ENCODE measurements at places on chromosomes 13 and 19.

DNA sequence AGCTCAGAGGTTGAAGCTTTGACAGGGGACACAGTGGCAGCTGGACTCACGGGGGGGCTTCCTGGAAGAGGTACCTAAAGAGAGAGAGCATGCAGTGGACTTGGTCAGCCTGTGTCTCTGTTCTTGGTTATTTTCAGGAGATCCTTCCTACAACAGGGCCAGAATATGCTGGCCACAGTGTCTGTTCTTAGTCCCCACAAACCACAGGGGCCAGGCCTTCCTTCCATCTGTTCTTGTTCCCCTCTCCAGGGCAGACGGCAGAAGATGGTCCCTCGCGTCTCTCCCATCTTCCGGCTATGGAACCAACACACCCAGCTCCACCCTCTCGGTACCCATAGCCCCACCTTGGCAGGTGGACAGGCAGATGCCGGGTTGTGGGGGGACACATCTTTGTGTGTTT, 24.8 kb downstream of the MAST3 start:
- DNase-seq: no peak

DNA sequence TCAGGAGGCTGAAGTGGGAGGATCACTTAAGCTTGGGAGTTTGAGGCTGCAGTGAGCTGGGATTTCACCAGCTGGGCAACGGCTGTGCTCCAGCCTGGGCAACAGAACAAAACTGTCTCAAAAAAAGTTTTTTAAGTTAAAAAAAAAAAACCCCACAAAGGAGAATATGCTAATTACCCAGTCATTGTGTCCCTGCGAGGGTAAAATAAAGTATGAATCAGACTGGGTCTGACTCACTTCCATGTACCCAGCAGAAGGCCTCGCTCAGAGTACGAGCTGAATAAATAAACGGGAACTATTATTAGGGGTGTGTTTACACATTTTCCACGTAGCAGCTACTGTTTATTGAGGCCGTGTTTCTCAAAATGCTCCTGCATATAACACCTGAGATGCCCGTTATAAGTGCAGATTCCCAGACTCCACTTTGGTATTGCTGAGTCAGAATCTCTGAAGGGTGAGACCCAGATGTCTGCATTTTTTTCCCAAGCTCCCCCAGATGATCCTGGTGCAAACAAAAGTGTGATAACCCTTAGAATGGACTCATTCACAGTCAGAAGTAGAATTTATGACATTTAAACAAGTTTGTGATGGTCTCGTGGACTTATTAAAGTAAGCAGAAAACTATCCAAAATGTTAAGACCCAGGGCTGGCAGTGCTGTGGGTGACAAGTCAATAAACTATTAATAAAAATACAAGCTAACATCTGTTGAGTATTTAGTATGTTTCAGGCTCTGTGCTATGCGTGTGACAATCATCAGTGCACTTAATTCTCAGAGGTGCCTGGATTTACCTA, 28.2 kb downstream of the KCNC3 start:
- no peak for DNase-seq

- DNase-seq: no peak
These were observed 14.4 kb downstream of the NAXD start for GRCh38 chr13:110629735-110630134.

DNA sequence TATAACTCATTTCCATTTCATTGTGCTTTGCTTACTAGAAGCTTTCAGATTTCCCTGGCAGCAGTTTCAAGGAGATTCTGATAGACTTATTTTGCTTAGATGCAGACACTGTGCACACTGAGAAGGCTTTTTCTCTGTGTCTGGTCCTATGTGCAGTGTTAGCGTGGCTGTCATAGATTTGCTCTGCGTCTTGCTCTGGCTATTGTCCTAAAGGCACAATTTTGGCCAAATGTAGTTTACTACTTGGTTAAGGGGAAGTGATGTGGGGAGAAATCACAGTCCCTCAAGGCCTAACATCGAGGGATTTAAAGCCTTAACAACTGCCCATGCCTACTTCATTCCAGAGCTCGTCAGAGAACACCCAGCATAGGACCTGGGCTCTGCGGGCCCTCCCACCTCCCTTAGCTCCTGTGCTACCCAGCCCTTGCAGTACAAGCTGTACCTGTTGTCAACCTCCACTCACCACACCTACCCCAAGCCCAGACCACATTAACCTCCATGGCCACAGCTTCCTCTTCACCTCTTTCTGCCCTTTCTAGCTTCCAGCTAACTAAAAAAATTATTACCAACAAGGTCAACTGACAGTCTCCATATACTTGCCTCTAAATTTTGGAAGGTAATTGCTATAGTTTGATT, 38.9 kb upstream of the KATNAL1 start:
- DNase-seq: no peak

DNA sequence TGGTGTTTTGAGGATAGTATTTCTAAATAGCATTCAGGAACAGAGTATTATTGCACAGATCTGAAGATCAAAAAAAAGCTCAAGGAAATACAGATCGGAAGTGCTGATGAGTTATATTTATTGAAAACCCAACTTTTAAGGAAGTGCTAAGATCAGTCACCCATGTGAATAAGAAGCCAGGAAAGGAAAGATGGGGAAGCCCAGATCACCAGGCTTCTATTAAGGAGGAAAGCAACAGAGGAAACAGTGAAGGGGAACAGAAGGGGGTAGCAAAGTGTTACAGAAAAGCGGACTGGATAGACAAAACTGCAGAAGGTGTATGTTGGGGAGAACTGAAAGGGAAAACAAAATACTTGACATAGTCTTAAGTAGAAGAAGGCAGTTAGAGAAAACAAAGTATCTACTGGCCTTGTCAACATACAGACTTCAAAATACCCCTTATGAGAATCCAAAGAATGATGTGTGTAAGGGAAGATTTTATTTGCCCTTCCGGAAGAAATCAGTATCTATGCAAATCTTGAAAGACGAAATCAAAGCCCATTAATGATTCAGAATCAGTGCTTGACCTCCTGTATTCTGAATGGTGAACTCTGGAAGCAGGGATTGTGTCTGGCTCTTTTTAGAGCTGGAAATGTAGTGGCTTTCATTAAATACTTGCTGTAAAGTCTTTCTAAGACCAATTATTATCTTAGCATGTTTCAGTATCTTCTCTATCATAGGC, 12.1 kb downstream of the UFM1 start:
- DNase-seq: no peak

DNA sequence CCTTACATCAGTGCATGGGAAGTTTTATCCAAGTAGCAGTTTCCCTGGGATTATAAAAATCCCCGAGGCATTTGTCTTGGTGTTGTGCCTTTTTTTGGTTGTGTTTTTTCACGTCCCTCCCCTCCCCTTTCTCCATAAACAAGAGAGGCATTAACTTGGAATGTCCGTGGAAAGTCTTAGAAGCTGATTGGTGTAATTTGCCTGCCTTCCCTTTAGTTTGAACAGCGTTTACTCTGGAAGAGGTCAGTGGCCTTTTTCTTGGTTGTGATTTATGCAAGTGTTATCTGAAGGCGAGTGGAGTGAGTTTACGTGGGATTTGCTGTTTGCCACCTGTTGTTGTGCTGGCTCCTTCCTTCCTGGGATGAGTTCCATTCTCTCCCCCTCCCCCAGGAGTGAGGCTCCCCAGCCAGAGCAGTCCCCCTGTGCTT, 7.2 kb downstream of the ACTN4 start:
- no peak for DNase-seq

- DNase-seq: no peak
These were observed 7.0 kb upstream of the TMC4 start for GRCh38 chr19:54179921-54180461.

Data from Right ventricle myocardium superior (tissue), 1 donor.